ENCODE measurements at places on chromosomes 1 and 21.

GRCh38 chr1:178282949-178283367, 189.1 kb downstream of the RASAL2 start:
- DNase-seq = no peak

GRCh38 chr1:48916130-48917069, 139.7 kb upstream of the BEND5 start:
- peak; percentile 25 for DNase-seq

DNA sequence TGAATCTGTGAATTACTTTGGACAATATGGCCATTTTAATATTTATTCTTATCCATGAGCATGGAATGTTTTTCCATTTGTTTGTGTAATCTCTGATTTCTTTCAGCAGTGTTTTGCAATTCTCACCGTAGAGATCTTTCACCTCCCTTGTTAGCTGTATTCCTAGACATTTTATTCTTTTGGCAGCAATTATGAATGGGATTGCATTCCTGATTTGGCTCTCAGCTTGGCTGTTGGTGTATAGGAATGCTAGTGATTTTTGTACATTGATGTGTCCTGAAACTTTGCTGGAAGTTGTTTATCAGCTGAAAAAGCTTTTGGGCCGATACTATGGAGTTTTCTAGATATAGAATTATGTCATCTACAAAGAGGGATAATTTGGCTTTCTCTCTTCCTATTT, 44.2 kb upstream of the NEGR1 start:
- no peak for DNase-seq

- no peak for DNase-seq
Measured at GRCh38 chr1:204046346-204046745, 26.6 kb upstream of the SOX13 start.

DNA sequence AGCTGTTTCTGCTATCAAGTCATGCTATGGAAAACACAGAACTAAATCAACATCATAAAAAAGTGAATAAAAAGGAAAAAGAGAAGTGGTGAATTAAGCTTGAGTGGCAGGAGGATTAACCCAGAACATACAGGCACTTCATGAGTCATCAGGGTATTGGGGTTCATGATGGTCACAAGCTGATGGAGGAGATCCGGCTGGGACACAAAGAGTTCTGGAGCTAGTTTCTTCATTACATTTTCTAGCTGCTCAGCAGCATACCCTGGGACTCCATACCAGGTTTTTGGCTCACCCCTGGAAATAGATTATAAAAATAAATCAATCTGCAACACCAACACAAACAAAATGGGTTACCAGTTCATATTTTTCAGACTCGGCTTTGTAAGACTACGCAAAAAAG, 42.5 kb upstream of the SYT2 start:
- no peak for DNase-seq

- DNase-seq = no peak
Measured at GRCh38 chr1:45925728-45926287, 122.4 kb downstream of the MAST2 start.

GRCh38 chr1:104163912-104164476, 414.3 kb downstream of the AMY1C start:
- no peak for DNase-seq

- DNase-seq = peak; percentile 13
Measured at GRCh38 chr1:235835226-235835625, 31.5 kb downstream of the LYST start.

GRCh38 chr1:70978623-70979022, 69.0 kb downstream of the PTGER3 start:
- no peak for DNase-seq

DNA sequence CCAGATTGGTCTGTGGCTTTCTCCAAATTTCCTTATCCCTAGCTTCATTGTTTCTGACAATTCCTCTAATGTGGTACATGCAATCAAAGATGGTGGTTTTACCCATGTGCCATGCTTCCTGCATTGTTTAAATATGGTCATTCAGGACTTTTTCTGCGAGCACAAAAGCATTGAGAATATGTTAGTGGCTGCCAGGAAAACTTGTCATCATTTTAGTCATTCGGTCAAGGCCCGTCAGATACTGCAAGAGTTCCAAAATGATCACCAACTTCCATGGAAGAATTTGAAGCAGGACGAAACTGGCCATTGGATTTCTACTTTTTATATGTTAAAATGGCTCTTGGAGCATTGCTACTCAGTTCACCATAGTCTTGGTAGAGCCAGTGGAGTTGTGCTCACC, 3.7 kb downstream of the ZBED6 start:
- DNase-seq = no peak
